ENCODE measurements at places on chromosomes 7 and 10. TPM values are rescaled to one million over a fixed set of nuclear protein-coding genes. Genes with fewer than 3 reads are reported as not detected.

The TMEM236 gene
- 0.08 TPM for polyA plus RNA-seq

The PPP1R3C gene
- 69.2 TPM for polyA plus RNA-seq

The HABP2 gene
- polyA plus RNA-seq = not detected

The SLC29A3 gene
- 2.4 TPM for polyA plus RNA-seq

The GPR146 gene
- polyA plus RNA-seq = 2.2 TPM

The LDB1 gene
- 16.2 TPM for polyA plus RNA-seq

The TMEM139 gene
- 0.10 TPM for polyA plus RNA-seq

The TYW1B gene
- polyA plus RNA-seq = 1.7 TPM

The ALOX5 gene
- 6.8 TPM for polyA plus RNA-seq

The RBP4 gene
- polyA plus RNA-seq = 8.7 TPM

The LBX1 gene
- polyA plus RNA-seq = not detected

The FAM237B gene
- not detected for polyA plus RNA-seq

The DYNC1I1 gene
- 11.6 TPM for polyA plus RNA-seq

The POMZP3 gene
- polyA plus RNA-seq = 11.4 TPM

The AGAP9 gene
- polyA plus RNA-seq = 2.9 TPM

The AS3MT gene
- polyA plus RNA-seq = 4.8 TPM

The LLCFC1 gene
- not detected for polyA plus RNA-seq

The AKR1C3 gene
- 153 TPM for polyA plus RNA-seq

The HDAC9 gene
- polyA plus RNA-seq = 11.0 TPM

The GRK5 gene
- 104 TPM for polyA plus RNA-seq

Measured in aorta (tissue), 5 donors.